EH (cell line): ENCODE measurements at places on chromosomes 1 and 21.

DNA sequence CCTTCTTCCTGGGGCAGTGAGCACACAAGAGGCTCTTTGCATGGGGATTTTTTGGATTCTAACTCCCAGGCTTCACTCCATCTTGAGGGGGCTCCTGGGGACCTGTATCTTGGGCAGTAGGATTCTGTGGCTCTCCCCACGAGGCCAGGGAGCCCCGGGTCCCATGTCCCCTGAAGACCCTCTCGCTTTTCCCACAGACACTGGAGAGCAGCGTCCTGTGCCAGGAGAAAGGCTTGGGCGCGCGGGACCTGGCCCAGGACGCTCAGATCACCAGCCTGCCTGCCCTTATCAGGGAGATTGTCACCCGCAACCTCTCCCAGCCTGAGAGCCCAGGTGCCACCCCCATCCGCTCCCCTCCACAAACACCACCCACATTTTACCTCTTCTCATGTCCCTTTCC lies 735 bp downstream of the CROCC start:
- no peak for DNase-seq

GRCh38 chr1:67307251-67308060 lies at the start of gene IL12RB2:
TSS of gene IL12RB2 (plus strand) at chr1:67307873. CDS start at chr1:67320369, 12,496 bp downstream.
- no peak for DNase-seq

GRCh38 chr1:77188770-77189169 lies 30.5 kb downstream of the PIGK start:
- DNase-seq, result no peak

DNA sequence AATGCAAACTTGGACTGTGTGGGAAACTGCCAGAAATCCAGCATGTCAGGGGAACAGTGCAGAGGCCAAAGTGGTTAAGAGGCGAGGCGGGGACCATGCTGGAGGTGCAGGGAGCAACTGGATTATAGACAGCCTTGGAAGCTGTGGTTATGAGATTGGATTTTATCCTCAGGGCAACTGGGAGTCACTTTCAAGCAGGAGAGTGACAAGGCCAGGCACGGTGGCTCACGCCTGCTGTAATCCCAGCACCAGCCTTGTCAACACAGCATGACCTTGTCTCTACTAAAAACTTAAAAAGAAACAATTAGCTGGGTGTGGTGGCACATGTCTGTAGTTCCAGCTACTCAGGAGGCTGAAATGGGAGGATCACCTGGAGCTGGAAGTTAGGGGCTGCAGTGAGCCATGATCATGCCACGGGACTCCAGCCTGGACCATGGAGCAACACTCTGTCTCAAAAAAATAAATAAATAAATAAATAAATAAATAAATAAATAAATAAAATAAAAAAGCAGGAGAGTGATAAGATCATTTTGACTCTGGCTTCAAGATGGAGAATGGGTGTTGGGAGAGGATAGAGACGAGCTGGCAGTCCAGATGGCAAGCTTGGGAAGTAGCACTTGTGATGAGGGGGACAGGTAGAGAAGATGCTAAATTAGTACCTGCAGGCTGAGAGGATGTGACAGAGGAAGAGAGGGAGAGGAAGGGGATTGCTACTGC lies 3.5 kb downstream of the HAPLN2 start:
- DNase-seq, result no peak
